ENCODE measurements at places on chromosomes 6 and 20.

- no peak for DNase-seq
- H3K36me3 ChIP-seq: no peaks in the 10 kb centered on the region
- H3K27me3 ChIP-seq: peaks cover 15% of the 10 kb centered on the region
- no peak overlapping the region for H3K27ac ChIP-seq
Observed at GRCh38 chr6:106072501-106073090, 13.5 kb upstream of the PRDM1 start.

- DNase-seq: no peak
- no peaks in the 10 kb centered on the region for H3K4me1 ChIP-seq
- no peaks in the 10 kb centered on the region for H3K36me3 ChIP-seq
- peaks cover 12% of the 10 kb centered on the region for H3K27me3 ChIP-seq
- H3K27ac ChIP-seq: no peak overlapping the region
Observed at GRCh38 chr6:150694889-150695288, 95.2 kb downstream of the PLEKHG1 start.

DNA sequence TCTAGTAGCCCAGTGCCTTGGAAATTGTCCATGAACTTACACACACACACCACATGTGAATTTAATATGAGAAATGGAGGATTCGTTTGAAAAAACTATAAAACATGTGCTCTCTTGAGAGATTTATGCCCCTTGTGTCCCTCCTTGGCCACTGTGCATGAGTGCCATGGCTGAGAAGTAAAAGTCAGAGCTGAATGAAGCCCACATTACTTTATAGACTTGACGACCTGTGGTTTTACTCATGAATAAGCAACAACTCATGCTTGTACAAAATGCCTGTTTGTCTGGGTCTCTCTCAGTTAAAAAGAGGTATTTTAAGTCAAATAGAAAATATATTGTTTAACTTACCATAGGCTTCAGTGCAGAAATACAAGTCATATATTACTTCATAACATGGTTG, 102.7 kb downstream of the KCNQ5 start:
- peaks cover 1% of the 10 kb centered on the region for H3K36me3 ChIP-seq
- DNase-seq: no peak
- no peak overlapping the region for H3K4me3 ChIP-seq
- no peak overlapping the region for H3K27ac ChIP-seq

DNA sequence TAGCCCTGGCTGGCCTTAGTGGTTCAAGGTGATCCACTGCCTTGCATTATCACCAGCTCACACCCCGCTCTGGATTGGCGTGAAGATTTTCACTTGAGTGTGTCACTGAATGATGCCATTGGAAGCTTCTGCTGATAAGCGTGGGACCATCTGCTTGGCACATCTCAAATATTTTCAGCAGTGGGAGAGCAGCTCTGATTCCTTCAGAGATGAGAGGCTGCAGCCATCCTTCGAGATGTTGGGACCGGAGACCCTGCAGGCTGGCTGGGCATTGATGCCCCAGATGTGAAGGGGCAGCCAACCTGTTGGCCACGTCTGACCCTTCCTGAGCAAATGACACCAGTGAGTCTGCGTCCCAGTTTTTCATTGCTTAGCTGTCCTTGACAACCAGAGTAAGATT, at the start of gene MAS1:
Gene MAS1, plus strand, starts transcription at position 197 of the 400 bp plus-strand sequence. CDS start 15,968 bp downstream, outside the sequence.
- H3K27me3 ChIP-seq: peaks cover 54% of the 10 kb centered on the region
- no peak within 1 kb of the TSS for H3K27ac ChIP-seq
- H3K36me3 ChIP-seq: no peaks in the 10 kb centered on the region
- H3K4me1 ChIP-seq: no peaks in the 10 kb centered on the region
- no peak within 1 kb of the TSS for H3K4me3 ChIP-seq

DNA sequence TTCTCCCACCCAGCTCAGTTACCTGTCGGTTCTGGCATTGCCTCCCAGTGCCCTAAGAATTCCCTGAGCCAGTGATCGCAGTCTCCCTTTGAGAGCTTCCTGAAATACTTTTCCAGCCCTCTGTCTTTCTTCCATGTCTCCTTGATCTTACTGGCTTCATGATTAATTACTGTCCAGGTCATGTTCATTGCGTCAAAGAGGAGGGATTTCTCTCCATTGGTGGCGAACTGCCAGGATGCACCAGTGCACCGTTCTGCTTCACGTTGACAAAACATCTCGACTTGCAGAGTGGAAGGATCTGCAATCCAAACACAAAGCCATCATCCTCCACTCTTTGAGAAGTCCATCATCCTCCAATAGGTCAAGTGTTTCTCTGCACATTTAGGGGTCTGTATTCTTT, 8.6 kb downstream of the RAET1E start:
- no peaks in the 10 kb centered on the region for H3K36me3 ChIP-seq
- no peak overlapping the region for H3K4me3 ChIP-seq
- H3K27me3 ChIP-seq: peaks cover 34% of the 10 kb centered on the region
- DNase-seq: no peak
- H3K4me1 ChIP-seq: peaks cover 15% of the 10 kb centered on the region

DNA sequence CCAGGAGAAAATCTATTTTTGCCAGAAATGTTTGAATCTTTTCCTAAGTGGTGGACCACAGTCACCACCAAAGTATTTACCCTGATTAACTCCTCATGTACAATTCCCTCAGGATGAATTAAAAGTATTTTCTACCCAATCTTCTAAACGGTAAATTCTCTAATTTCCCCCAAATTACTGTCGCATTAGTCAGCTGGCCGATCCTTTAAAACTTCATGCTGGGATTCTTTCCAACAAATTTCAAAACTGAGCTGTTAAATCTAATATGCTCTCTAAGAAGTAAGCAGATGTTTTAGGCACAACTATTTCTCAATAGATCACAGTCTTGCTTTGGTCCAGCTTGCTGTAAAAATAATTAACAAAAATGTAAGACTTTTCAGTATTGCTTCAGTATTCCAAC, 447.2 kb downstream of the FRK start:
- H3K4me3 ChIP-seq: no peak overlapping the region
- H3K4me1 ChIP-seq: no peaks in the 10 kb centered on the region
- no peaks in the 10 kb centered on the region for H3K36me3 ChIP-seq

- peaks cover 5% of the 10 kb centered on the region for H3K4me1 ChIP-seq
- H3K4me3 ChIP-seq: no peak overlapping the region
- peaks cover 12% of the 10 kb centered on the region for H3K27me3 ChIP-seq
- no peaks in the 10 kb centered on the region for H3K36me3 ChIP-seq
Observed at GRCh38 chr6:39251406-39251805, 22.1 kb upstream of the KCNK5 start.

DNA sequence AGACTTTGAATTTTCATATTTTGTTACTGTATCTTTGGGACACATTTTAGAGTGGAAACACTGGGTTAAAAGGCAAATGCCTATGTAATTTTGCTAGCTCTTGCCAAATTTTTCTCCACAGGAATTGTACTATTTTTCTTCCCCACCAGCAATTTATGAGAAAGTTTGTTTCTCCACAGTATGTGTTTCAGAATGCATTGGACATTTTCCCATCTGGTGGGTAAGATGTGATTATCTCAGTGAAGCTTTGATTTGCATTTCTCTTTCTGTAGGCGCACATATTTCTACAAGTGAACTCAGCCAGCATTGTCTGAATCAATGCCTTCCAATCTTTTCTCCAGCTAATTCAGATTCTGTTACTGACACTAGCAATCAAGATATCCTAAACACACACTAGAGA, 157.8 kb downstream of the RCAN2 start:
- H3K36me3 ChIP-seq: no peaks in the 10 kb centered on the region
- no peaks in the 10 kb centered on the region for H3K4me1 ChIP-seq
- H3K27me3 ChIP-seq: peaks cover 12% of the 10 kb centered on the region
- no peak for DNase-seq

DNA sequence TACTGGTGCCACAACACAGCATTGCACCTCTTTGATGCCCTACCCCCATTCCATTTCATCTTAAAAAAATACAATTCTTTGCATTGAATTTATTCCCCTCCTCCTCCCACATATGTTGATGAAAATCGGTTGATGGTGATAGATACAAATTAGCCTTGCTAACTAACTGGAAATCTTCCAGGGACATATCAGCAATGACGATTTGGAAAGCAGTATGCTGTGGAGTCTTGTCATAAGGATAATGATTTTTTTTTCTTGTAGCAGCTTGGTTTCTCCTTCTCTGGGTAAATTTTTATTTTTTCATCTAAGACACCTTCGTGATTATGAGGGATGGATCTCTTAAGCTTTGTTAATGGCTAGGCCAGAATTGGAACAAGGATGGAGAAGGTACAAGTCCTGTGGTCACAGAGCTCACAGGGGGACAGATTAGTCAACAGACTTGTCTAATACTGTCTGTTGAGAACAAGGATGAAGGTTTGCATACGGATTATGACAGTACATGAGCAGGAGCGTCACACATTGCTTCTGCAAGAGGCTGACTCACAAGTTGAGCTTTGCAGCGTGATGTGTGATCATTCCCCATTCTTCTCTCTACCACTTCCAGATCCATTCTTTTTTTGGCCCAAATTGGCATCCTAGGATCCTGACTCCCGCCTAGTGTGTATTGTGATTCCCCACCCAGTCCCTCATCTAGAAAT, 233.1 kb upstream of the FERMT1 start:
- DNase-seq: no peak
- no peaks in the 10 kb centered on the region for H3K36me3 ChIP-seq
- no peak overlapping the region for H3K4me3 ChIP-seq
- no peak overlapping the region for H3K27ac ChIP-seq
- no peaks in the 10 kb centered on the region for H3K4me1 ChIP-seq

DNA sequence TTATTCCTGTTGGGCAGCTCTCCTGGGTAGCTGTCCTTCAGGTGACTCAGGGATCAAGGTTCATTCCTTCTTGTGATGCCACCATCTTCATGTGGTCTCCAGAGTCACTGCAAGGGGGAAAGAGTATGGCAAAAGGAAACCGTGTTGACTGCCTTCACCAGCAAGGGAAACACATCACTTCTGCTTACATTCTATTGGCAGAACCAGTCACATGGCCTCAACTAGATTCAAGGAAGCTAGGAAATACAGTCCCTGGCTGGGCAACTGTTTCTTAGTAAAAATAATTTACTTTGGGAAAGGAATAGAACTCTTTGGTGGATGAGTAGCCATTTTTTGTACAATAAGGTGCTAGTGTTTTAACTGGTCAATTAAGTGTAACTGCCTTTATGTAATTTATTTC, 5.3 kb downstream of the ANKRD6 start:
- H3K36me3 ChIP-seq: no peaks in the 10 kb centered on the region
- H3K27me3 ChIP-seq: peaks cover 37% of the 10 kb centered on the region
- no peak overlapping the region for H3K4me3 ChIP-seq
- no peak overlapping the region for H3K27ac ChIP-seq
- peaks cover 6% of the 10 kb centered on the region for H3K4me1 ChIP-seq

- no peaks in the 10 kb centered on the region for H3K4me1 ChIP-seq
- peaks cover 10% of the 10 kb centered on the region for H3K27me3 ChIP-seq
- no peak for DNase-seq
Observed at GRCh38 chr6:3471286-3471685, 14.4 kb upstream of the SLC22A23 start.

- H3K27ac ChIP-seq: no peak overlapping the region
- no peaks in the 10 kb centered on the region for H3K27me3 ChIP-seq
- no peak overlapping the region for H3K4me3 ChIP-seq
- H3K36me3 ChIP-seq: peaks cover 22% of the 10 kb centered on the region
- DNase-seq: no peak
Observed at GRCh38 chr20:35831029-35831428, 59.2 kb downstream of the PHF20 start.

DNA sequence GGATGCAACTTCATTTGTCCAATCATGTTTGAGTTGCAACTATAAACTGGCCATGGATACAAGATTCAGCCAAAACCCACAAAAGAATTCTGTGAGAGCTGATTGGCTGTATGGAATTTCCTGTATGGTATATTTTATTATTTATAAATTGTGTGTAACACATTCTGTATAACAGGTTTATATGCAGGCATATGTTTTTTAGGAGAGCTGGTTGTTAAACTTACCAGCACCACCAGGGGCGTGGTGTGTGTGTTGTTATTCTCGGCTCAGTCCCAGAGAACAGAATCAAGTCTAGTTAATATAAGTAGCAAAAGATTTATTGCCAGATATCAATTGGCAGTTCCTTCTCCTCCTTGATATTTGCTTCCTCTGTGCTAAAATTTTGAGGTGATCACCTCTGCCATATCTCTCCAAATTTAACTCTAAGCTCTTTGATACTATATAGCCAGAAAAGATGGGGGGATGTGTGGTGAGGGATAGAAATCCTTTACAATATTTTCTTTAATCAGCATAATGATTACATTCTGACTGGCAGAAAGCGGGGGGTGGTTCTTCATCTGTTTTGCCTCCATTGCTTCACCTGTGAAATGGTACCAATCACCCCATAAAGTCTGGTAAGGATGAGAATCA, 22.9 kb downstream of the CNBD2 start:
- peaks cover 4% of the 10 kb centered on the region for H3K4me1 ChIP-seq
- no peaks in the 10 kb centered on the region for H3K36me3 ChIP-seq
- DNase-seq: no peak
- peaks cover 22% of the 10 kb centered on the region for H3K27me3 ChIP-seq
- H3K27ac ChIP-seq: no peak overlapping the region
